ENCODE measurements at places on chromosomes 3 and 15. TPM values are rescaled to one million over a fixed set of nuclear protein-coding genes. Genes with fewer than 3 reads are reported as not detected.

Gene KPNA4
- 24.8 TPM for total RNA-seq

Gene CHST2
- 16.8 TPM for total RNA-seq

Gene PAQR5
- 7.2 TPM for total RNA-seq

Gene SAMMSON
- total RNA-seq = 0.69 TPM

Gene TJP1
- 76.4 TPM for total RNA-seq

Gene EAF2
- total RNA-seq = 10.0 TPM
